ENCODE measurements at places on chromosomes 12 and 14.
A peak's percentile ranks its signal among the peaks of the same experiment; 100 is the strongest.

DNA sequence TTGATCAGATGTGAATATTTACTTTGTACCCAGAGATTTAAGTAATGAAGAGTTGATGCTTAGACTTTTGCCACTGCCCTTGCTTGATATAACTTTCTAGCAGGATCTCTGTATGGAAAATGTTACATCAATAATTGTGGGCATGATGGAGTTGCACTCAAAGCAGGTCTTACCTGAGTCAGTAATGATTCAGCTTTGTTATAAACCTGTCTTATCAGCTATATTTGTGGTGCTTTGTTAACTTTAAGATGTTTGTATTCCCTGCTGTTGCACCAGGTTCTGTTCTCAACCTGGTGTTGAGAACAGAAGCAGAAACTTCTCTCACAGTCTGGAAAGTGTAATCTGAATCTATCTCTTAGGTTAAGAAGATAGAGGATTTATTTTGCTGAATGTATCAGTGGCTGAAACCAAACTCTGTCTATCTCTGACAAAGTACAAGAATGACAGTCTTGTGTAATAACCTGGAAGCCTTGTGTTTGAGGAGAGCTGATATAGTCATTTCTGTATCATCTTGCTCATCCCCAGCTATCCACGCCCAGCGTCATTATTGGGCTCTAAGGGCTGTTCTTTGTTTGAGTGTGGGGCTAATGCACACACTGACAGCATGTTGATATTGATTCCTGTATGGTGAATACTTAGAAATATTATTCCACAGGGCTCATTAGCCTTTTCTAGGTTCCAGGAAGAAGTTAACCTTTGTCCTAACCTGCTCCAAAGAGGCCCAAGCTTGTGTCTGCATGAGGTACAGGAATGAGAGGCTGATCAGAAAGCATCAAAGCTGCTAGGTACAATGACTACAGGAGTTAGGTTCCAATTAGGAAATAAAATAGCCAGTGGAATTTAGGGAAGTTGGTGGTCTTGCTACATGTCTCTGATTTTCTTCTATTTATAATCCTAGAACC is 3.6 kb downstream of the AKAP6 start:
- DNase-seq = peak; percentile 17

DNA sequence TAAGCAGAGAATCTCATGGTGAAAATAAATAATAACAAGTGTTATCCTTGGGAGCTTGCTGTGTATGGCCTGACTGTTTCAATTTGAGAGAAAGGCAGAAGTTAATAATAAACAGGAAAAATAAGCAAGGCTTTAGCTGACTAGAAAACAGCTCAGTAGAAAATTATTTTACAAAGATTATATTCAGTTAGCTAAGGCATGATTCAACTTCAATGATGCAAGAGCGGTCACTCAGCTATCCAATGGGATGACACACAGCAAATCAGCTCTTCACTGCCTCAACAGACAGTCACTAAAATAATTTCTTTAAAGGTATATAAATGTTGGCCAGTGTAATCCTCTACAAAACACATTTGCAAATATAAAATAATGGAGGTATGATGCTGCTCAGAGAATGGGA is 18.6 kb downstream of the GSTZ1 start:
- no peak for DNase-seq

GRCh38 chr14:65290830-65291229 is 121.7 kb upstream of the FUT8 start:
- DNase-seq = no peak

DNA sequence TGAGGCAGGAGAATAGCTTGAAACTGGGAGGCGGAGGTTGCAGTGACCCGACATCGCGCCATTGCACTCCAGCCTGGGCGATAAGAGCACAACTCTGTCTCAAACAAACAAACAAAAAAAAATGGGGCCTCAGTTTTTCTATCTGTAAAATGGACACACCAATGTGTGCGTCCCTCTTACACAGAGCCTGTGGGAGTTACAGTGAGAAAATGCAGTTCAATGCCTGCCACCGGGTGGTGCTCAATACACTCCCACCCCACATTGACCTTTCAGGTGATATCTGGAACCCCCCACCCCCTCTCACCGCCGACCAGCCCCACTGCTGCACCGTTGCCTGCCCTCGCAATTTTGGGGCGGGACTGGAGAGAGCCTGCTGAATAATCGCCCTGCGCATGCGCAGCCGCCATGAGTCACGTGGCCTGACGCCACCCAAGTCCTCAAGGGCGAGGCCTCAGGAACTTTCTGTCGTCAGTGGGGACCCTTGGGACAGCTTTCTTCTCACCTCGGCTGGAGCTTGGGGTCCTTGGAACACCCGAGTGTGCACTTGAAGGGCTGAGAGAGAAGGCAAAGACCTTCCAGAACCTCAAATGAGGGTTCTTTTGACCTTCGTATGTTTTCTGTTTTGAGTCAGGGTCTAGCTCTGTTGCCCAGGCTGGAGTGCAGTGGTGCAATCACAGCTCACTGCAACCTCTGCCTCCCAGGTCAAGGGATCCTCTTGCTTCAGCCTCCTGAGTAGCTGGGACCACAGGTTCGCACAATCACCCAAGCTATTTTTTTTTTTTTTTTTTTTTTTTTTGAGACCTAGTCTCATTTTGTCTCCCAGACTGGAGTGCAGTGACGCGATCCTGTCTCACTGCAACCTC is 14.6 kb upstream of the CABP1 start:
- no peak for DNase-seq

DNA sequence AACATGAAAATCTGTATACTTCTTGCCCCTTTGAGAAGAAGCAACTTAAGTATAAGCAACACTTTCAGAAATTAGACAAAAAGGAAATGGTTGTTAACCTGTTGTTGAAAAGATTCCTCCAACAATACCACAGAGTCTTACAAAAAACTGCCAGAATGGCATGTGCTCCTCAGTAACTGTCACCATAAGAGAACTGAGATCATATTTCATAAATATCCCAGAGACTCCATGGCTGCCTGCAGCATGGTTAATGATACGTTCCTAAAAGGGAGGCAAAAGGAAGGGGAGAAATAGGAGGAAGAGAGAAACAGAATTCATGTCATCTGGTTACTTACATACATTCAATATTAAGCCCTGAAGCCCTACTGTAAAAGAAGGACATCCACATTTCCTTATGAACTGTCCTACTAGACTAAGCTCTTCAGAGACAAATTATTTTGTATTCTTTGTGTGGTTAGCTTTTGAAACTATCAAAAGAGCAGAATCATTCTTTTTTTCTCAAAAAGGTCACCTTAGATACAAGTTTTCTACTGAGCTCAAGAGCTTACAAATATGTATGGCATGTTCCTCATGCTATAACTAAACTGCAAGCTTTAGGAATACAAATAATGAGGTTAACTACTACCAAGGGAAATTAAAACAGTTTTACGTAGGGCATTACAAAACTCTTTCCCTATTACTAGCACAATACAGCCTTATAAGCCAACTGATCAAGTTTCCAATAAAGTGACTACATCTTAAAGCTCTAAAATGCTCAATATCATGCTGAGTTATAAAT is 37.8 kb downstream of the ERGIC2 start:
- DNase-seq = no peak

GRCh38 chr14:54676812-54677708 is 110.1 kb downstream of the SAMD4A start:
- DNase-seq = no peak

- DNase-seq = no peak
Measured at GRCh38 chr14:52031781-52032180, 37.1 kb downstream of the NID2 start.

GRCh38 chr14:103111232-103111868 is 11.9 kb upstream of the TNFAIP2 start:
- DNase-seq = no peak

All from amygdala (tissue), 56 donors.